ENCODE measurements at places on chromosomes 3 and 15. TPM values are rescaled to one million over a fixed set of nuclear protein-coding genes. Genes with fewer than 3 reads are reported as not detected.
A peak's percentile ranks its signal among the peaks of the same experiment; 100 is the strongest.

PLCB2 gene
- polyA plus RNA-seq = 47.5 TPM

TM4SF18 gene
- 2.1 TPM for polyA plus RNA-seq

EFCC1 gene
- polyA plus RNA-seq = 3.2 TPM

TMEM108 gene
- 3.0 TPM for polyA plus RNA-seq

ASB14 gene
- 0.06 TPM for polyA plus RNA-seq

CHRNA7 gene
- 0.30 TPM for polyA plus RNA-seq

DNAJB8 gene
- polyA plus RNA-seq = not detected

DNA sequence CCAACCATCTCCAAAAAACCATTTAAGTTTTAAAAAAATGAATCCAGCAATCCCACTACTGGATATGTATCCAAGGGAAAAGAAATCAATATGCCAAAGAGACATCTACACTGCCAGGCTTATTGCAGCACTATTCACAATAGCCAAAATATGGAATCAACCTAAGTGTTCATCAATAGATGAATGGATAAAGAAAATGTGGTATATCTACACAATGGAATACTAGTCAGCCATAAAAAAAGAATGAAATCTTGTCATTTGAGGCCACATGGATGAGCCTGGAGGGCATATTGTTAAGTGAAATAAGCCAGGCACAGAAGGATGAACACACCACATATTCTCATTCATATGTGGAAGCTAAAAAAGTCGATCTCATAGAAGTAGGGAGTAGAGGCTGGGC, 136.1 kb downstream of the FILIP1L start:
- H3K27ac ChIP-seq = no peak overlapping the region
- no peaks in the 10 kb centered on the region for H3K27me3 ChIP-seq
- H3K4me3 ChIP-seq = no peak overlapping the region

- no peaks in the 10 kb centered on the region for H3K4me1 ChIP-seq
- no peaks in the 10 kb centered on the region for H3K36me3 ChIP-seq
- DNase-seq = no peak
- H3K27me3 ChIP-seq = no peaks in the 10 kb centered on the region
- H3K27ac ChIP-seq = no peak overlapping the region
- no peak overlapping the region for H3K4me3 ChIP-seq
Observed at GRCh38 chr15:68175526-68175925, 29.6 kb downstream of the CALML4 start.

GRCh38 chr3:20669675-20670074, 483.7 kb upstream of the SGO1 start:
- H3K27ac ChIP-seq = no peak overlapping the region
- H3K4me1 ChIP-seq = no peaks in the 10 kb centered on the region
- no peaks in the 10 kb centered on the region for H3K36me3 ChIP-seq

DNA sequence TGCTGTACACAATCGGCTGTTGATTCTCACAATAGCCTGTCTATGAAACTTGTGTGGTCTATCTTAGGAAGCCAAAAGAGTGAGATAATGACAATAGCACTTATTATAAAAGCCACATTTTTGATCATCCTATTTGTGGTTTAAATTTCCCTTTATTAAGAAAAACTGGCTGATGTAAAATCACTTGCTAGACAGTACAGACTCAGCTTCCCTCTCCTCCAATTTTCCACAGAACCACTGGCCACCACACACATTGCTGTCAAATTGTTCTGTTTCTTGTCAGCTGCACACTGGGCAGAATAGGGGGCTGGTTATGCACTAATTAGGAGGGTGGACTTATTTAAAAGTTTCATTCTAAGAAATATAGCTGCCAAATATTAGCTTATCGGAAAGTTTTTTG, 425.9 kb downstream of the EPHA3 start:
- DNase-seq = peak; percentile 79
- no peak overlapping the region for H3K4me3 ChIP-seq
- no peaks in the 10 kb centered on the region for H3K36me3 ChIP-seq
- H3K27me3 ChIP-seq = no peaks in the 10 kb centered on the region

- no peaks in the 10 kb centered on the region for H3K36me3 ChIP-seq
- no peak overlapping the region for H3K4me3 ChIP-seq
- H3K4me1 ChIP-seq = no peaks in the 10 kb centered on the region
- no peaks in the 10 kb centered on the region for H3K27me3 ChIP-seq
Observed at GRCh38 chr3:41991437-41991836, 29.5 kb upstream of the ULK4 start.

DNA sequence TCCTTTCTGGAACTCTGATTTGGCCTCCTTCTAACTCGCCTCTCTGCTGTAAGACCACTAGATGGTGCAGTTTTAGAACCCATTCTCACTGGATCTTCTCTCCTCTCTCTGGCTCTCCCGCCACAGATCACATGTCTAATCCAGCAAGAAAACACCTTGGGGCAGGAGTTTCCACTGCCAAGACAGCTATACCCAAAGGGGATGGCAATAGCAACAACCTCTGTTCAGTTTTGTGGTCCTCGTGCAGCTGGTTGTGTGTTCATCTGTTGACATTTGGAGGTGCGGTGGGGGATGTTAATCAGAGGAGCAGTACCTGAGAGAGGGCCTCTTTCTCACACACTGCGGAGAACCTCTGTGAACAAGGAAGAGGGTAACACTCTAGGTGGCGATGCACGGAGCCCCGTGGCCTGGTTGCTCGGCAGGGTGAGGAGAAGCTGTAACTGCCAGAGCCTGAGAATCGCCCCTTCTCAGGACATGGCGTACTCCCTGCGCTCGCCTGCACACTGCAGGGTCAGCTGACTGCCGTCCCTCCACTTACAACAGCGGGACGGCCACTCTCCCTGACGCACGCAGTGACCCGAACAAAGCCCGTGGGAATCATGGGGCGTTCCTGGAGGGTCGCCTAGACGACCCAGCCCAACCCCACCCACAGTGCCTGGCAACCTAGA, at the start of gene TEX55:
Gene TEX55 (plus strand): TSS at position 666 of the 668 bp plus-strand sequence. CDS start 25 bp downstream, outside the sequence.
- no peak within 1 kb of the TSS for H3K27ac ChIP-seq
- H3K36me3 ChIP-seq = no peaks in the 10 kb centered on the region
- H3K4me3 ChIP-seq = no peak within 1 kb of the TSS
- peak; percentile 61 for DNase-seq

- DNase-seq = no peak
- H3K27ac ChIP-seq = no peak overlapping the region
- H3K36me3 ChIP-seq = no peaks in the 10 kb centered on the region
- no peaks in the 10 kb centered on the region for H3K27me3 ChIP-seq
Observed at GRCh38 chr15:87269566-87269965, 987.0 kb downstream of the NTRK3 start.

- no peak for DNase-seq
- peaks cover 8% of the 10 kb centered on the region for H3K4me1 ChIP-seq
- H3K27me3 ChIP-seq = no peaks in the 10 kb centered on the region
- no peak overlapping the region for H3K27ac ChIP-seq
Observed at GRCh38 chr15:68337826-68338225, 60.3 kb downstream of the FEM1B start.

DNA sequence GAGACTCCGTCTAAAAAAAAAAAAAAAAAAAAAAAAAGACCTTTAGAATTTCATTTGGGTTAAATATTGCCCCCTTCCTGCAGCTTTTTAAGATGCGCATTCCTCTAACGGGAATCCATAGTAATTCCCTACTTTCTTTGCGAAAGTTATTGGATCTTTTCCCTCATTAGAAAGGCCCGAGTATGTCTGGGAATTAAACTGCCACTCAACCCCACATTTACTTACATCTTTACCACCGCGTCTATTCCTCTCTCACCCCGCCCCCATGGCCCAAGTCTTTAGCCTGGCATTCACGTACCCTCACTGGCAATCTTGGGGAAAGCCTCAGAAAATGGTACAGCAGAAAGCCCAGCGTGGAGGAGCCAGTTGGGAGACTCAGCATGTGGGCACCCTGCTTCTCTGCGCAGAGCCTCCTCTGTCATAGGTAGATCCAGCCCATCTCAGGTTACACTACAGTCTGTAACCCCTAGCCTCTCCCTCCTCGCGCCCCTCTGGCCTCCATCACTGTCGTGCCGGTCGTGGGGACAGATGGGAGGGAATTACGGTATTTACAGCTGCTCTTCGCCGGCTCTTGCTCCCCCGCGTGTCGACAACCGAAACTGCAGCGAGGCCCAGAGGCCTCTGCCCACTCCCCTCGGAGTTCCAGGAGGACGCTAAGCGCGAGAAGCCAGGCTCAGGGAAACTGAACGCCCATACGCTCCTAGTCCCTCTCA, 6.4 kb upstream of the ANKDD1A start:
- H3K27me3 ChIP-seq = no peaks in the 10 kb centered on the region
- no peak overlapping the region for H3K27ac ChIP-seq
- H3K36me3 ChIP-seq = no peaks in the 10 kb centered on the region

DNA sequence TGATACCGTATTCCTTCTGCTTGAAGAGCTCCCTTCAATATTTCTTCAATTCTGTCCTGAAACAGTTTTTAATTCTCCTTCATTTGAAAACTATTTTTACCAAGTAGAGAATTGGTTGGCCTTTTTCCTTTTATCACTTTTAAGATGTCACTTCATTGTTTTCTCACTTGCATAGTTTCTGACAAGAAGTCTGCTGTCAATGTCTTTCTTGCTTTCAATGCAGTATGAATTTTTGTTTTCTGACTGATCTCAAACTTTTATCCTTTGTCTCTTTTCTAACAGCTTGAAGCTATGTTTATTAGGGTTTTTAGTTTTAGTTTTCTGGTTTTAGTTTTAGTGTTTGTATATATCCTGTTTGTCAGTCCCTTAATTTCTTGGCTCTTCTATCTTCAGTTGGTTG, 364.8 kb upstream of the TPRG1 start:
- no peak for DNase-seq
- H3K36me3 ChIP-seq = no peaks in the 10 kb centered on the region
- no peak overlapping the region for H3K4me3 ChIP-seq

DNA sequence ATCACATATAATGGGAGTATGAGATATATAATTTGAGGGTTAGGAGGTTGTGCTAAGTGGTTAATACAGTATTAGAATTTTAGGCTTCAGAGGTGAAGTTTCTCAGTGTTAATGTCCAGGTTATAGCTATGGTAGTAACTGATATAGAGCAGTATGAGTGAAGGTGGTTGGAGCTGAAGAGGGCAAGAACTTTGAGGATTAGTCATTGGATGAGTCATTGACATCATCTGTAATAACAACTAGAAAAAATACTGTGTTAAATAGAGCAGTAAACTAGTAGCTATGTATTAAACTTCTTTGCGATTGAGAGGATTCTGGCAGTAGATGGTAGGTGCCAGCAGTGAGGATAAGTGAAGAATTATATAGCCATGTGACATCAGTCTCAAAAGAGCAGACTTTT, 47.5 kb upstream of the EIF3J start:
- no peak for DNase-seq
- no peaks in the 10 kb centered on the region for H3K4me1 ChIP-seq
- H3K27me3 ChIP-seq = no peaks in the 10 kb centered on the region
- H3K36me3 ChIP-seq = peaks cover 14% of the 10 kb centered on the region

DNA sequence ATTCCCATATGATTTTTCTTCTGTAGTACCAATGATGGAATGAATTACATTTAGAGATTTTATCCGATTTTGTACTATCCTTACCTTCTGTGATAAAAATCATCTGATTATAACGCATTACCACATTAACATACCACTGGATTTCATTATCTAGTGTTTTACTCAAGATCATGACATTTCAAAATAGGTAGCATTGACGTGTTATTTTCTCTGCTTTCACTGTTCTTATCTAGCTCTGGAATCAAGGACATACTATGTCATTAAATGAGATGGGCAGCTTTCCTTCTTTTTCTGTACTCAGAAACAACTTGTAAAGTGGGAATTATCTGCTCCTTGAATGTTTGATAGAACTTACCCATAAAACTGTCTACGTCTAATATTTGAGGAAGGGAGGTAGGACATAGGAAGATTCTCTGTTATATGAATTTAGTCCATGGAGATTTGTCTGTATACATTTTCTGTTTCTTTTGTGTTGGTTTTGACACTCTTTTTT, 183.7 kb upstream of the NR2E3 start:
- H3K27ac ChIP-seq = no peak overlapping the region
- H3K4me1 ChIP-seq = peaks cover 33% of the 10 kb centered on the region
- no peak overlapping the region for H3K4me3 ChIP-seq
- H3K36me3 ChIP-seq = no peaks in the 10 kb centered on the region

GRCh38 chr3:31974471-31974870, 6.6 kb downstream of the OSBPL10 start:
- H3K4me3 ChIP-seq = no peak overlapping the region
- H3K27ac ChIP-seq = no peak overlapping the region
- H3K4me1 ChIP-seq = peaks cover 6% of the 10 kb centered on the region
- H3K27me3 ChIP-seq = no peaks in the 10 kb centered on the region
- no peaks in the 10 kb centered on the region for H3K36me3 ChIP-seq

- H3K27me3 ChIP-seq = no peaks in the 10 kb centered on the region
- no peak overlapping the region for H3K4me3 ChIP-seq
- H3K4me1 ChIP-seq = no peaks in the 10 kb centered on the region
- no peak overlapping the region for H3K27ac ChIP-seq
- H3K36me3 ChIP-seq = no peaks in the 10 kb centered on the region
- DNase-seq = no peak
Observed at GRCh38 chr15:58288592-58288991, 143.2 kb upstream of the LIPC start.

- no peaks in the 10 kb centered on the region for H3K27me3 ChIP-seq
- no peaks in the 10 kb centered on the region for H3K36me3 ChIP-seq
- peak; percentile 57 for DNase-seq
- peaks cover 9% of the 10 kb centered on the region for H3K4me1 ChIP-seq
Observed at GRCh38 chr15:73927003-73927475, 777 bp downstream of the LOXL1 start.

DNA sequence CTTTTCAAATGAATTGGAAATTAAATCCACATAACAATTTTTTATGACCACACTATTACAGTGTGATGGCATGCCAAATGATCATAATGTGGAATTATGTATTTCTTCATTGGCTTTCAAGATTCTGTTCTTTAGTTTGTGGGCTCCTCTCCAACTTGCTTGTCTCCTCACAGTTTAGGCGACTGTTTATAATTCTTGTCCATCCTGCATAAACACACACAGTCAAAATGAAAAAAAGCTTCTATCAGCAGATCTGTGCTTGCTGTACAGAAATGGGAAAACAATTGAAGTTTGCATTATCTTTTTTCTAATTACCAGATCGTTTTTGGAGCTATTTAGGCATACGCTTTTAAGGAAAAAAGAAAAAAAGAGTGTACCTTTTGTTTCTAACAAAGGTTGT, 37.0 kb downstream of the OPA1 start:
- no peak overlapping the region for H3K27ac ChIP-seq
- no peak overlapping the region for H3K4me3 ChIP-seq
- peaks cover 13% of the 10 kb centered on the region for H3K4me1 ChIP-seq
- peaks cover 1% of the 10 kb centered on the region for H3K36me3 ChIP-seq
- H3K27me3 ChIP-seq = no peaks in the 10 kb centered on the region
- DNase-seq = peak; percentile 55

- peak; percentile 88 for DNase-seq
- H3K36me3 ChIP-seq = no peaks in the 10 kb centered on the region
- H3K27ac ChIP-seq = peak overlapping the region; percentile 9
- no peaks in the 10 kb centered on the region for H3K27me3 ChIP-seq
- H3K4me3 ChIP-seq = no peak overlapping the region
Observed at GRCh38 chr3:16399473-16399872, 114.0 kb downstream of the RFTN1 start.

GRCh38 chr15:52466134-52466701, 62.5 kb downstream of the MYO5A start:
- H3K4me1 ChIP-seq = peaks cover 1% of the 10 kb centered on the region
- H3K27ac ChIP-seq = no peak overlapping the region
- no peak overlapping the region for H3K4me3 ChIP-seq
- DNase-seq = peak; percentile 14
- H3K36me3 ChIP-seq = no peaks in the 10 kb centered on the region

All from lung (tissue), 17 donors.